Naive B cell (primary cell): ENCODE measurements at places on chromosomes 7 and 10. TPM values are rescaled to one million over a fixed set of nuclear protein-coding genes. Genes with fewer than 3 reads are reported as not detected.

OPN1SW gene
- polyA plus RNA-seq: not detected

GRCh38 chr10:103812004-103812403 is 43.4 kb downstream of the SH3PXD2A start:
- no peak for DNase-seq

DNA sequence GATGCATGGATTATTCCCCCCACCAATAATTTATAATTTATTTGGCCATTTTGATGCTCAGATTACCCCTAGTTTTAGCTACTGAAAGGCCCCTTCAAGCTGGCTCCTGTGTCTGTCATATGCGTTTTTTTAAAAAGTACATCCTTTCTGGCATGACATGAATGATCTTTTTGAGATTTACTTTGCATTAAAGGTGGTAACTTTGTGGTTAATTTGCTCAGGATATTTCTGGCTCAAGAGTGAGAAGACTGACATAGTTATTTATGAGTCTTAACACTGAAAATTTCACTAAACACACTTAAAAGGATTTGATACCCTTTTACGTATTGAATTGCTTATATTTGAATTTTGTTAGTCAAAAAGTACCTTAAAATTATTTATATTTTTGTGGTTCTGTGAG is 5.4 kb downstream of the SMC3 start:
- DNase-seq: no peak

DNA sequence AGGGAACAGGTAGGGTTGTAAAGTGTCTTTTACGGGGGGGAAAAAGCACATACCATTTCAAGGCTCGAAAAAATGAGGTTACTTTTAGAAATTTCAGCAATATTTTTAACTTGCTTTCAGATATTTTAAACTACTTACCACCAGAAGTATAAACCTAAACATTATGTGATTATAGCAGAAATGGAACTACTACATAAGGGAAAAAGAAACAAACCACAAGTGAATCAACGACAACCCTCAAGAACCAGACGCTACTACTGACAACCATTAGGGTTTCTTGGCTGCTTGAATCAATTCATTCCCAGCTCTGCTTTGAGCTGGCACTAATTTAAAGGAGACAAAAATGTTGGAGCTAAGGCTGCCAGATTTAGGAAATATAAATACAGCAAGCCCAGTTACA is 80.1 kb downstream of the ZFAND4 start:
- DNase-seq: no peak

DNA sequence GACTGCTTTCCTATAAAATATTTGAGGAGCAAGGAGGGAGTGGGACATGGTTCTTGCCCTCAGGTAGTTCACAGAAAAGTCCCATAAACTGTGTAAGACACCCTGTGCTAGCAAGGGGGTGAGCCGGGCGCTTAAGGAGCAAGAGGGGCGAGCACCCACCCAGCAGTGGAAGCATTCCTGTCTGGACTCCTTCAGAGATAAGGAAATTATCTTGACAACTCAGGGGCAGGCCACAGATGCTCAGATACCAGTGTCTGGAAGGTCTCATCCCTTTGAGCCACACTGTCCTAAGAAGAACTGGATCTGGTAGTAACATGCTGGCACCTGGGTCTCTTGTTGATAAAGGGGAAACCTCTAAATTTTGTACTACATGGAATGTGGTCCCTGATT is 54.1 kb downstream of the DAGLB start:
- no peak for DNase-seq

- DNase-seq: no peak
Measured at GRCh38 chr10:19785366-19785765, 30.9 kb upstream of the PLXDC2 start.

DNA sequence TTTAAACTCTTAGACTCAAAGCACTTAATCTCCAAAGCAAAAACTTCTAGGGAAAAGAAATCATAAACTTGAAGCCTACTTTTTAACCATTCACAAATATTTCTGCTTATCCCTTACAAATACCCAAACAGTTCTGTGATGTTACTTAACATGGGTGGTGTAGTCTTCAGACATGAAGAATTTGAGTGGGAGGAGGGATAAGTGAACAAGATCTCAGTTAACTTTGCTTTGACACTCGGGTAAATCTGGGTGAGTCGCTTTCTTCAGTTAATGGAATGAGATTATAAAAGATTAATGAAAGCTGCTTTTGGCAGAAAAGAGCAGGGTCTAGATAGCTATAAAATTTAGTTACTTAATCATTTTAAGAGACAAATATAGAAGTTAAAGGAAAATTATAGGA is 47.5 kb downstream of the RNF133 start:
- DNase-seq: no peak

DNA sequence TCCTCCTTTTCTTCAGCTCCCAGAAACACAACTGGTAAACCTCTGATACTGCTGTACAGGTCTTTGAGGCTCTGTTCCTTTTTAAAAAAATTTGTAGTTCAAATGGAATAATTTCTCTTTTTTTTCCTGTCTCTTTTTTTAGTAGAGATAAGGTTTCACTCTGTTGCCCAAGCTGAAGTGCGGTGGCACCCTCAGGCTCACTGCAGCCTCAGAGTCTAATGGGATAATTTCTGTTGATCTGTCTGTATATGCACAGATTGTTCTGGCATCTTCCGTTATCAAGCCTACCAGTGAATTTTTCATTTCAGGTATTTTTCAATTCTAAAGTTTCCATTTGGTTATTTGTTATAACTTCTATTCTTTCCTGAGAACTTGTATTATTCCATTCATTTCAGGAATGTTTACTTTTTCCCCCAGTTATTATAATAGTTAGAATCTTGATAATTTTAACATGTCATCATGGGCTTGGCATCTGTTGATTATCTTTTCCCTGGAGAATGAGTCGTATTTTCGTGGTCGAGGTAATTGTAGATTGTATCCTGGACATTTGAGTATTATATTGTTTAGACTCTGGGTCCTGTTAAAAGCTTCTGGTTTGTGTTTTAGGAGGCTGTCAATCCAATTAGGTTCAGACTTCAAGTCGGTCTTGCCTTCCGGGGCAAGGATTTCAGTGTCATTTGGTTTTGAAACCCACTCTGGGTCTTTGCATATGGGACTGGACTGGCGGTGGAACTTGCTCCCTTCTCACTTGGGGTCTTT is 24.5 kb downstream of the CRCP start:
- DNase-seq: no peak

DNA sequence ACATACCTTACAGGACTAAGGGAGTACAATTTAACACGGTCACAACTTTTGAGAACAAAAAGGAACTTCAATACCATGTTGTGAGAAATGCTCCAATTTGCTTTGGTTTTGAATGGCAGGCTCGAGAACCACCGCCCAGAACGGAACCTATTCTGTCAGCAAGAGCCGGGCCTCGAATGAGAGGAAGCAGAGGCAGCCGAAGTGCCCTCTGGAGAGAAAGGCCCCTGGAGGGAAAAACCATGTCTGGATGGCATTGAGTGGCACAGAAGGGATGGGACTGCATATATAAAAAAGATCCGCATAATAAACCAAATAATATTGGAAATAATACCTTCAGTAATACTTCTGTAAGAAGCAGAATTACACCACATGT is 85.6 kb downstream of the CHST15 start:
- DNase-seq: no peak

AOAH gene
- 2.1 TPM for polyA plus RNA-seq

LEP gene
- polyA plus RNA-seq: not detected

DNA sequence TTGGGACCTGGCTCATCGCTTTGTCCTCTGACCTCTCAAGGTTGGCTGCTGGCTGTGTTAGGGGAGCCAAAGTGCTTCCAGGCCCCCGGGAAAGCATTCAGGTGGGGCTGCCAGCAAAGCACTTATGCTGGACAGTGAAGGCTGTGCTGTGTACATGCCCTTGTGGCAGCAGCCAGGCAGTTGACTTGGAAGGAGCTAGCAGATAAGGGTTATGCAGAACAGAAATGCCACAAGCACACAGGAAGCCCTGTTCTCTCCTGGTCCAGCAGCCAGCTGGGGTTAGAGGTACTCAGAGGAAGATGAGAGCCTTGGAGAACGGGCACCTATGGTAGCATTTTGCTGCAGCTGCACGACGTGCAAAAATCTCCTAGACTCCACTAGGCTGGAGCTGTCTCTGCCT is 35.2 kb upstream of the OR9A4 start:
- DNase-seq: no peak

MINDY4 gene
- polyA plus RNA-seq: not detected

HTR7 gene
- polyA plus RNA-seq: not detected

GRCh38 chr7:36051501-36051900 is 101.6 kb upstream of the EEPD1 start:
- DNase-seq: no peak

DPP6 gene
- not detected for polyA plus RNA-seq

GRCh38 chr7:1096156-1097119 is 8.5 kb downstream of the GPER1 start:
- DNase-seq: no peak

DNA sequence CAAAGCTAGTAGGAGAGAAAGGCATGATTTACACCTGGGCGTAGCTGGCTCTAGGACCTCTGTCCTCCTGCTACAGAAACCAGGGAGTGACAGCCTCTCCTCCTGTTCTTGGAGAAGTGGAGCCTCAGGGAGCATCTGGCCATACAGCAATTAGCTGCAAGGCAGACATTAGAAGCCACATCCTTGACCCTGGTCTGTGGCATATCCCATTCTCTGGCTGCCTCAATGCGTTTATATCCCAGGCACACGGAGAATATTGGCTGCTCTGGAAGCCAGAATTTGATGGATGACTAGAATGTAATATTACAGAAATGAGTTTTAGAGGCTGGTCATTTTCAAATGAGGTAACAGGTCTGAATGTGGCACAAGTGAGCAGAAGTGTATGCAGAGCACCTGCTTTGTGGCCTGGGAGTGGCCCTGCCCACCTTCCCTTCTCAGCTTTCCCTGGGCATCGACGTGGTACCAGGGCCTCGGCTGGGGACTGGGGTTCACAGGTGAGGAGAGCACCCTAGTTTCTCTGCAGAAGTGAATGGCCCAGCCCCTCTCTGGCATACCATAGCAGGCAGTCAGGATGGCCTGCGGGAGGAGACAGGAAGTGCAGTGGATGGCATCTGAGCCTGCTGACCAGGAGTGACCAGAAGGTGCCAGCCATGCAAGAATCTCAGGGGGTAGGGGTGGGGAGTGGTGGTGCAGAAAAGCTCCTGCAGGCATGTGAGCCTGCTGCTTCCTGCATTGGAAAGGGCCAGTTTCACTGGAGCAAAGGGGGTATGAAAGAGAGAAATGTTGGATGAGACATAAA is 367.2 kb upstream of the ZNF32 start:
- DNase-seq: no peak

GRCh38 chr10:113960617-113961181 is 83.0 kb upstream of the ADRB1 start:
- DNase-seq: peak; percentile 14

DNA sequence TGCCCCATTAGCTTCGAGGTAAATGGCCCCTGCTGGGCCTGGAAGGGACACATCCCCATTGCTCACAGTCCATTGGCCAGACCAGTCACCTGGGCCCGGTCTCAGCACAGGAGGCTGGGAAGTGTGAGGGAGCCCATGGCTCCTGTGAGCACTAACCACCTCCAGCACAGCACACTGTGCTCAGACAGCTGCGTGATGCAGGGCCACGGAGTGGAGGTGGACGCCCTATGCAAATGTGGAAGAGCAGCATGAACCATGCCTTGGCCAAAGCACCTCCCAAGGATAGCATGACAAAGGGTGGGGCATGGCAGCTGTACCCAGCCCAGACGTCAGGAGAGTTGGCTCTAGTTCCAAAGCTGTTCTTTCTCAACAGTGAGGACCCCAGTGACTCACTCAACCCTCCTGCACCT is 120.1 kb upstream of the ZMIZ1 start:
- DNase-seq: no peak
